ENCODE measurements at places on chromosomes 3 and 15.

DNA sequence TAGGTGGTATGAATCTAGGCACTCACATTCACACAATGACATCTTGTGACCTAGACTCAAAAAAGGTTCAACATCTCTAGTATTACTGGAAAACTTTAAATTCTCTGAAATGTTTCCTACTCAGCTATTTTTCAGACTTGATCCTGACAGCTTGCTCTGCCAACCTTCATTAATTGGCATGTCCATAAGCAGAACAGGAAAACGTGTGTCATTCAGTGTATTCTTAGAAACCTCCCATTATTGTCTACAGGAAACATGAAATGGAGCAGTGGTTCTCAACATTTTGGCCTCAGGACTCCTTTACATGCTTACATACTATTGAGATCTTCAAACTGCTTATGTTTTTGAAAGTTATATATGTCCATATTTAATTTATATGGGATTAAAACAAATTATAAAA lies 363.2 kb downstream of the NAALADL2 start:
- DNase-seq: no peak

DNA sequence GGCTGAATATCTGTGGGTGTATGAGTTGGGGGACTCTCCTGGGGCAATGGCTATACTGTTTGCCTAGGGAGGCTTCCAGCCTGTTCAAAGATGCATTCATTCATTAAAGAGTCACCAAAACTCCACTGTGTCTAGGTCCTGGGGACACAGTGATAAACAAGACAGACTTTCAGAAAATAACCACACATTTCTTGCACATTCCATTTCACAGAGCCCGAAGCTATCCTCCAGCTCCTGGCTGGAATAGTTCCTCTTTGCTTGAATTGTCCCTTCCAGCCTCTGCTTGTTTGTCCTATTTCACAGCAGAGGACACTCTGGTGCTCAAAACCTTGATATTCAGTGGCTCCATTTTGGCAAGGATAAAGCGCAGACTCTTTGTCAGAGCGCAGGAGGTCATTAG lies 61.7 kb upstream of the ITGA11 start:
- DNase-seq: no peak

- peak; percentile 67 for DNase-seq
Observed at GRCh38 chr3:196639483-196640296, at the start of gene NRROS. Gene NRROS, plus strand, starts transcription at chr3:196639694. Its CDS starts 14,846 bp downstream, at chr3:196654540.

- no peak for DNase-seq
Observed at GRCh38 chr3:125179884-125180240, 32.7 kb downstream of the SLC12A8 start.

DNA sequence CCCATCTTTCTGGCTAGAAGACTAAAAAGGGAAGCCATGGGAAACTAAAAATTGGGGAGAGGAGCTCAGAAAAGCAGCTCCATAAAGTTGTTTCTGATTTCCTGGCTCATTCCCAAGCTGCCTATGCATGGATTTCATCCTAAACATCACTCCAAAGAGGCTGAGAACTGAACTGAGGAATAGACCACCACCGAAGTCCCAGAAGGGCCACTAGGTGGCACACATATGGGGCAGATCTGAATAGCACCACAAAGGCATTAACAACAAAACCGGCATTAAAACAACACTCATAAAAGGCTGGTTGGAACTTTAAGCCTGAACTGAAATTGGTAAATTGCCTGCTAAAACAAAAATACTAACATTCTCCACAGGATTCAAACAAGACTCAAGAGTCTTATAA lies 106.3 kb downstream of the PLD1 start:
- peak; percentile 29 for DNase-seq

- no peak for DNase-seq
Observed at GRCh38 chr3:38493031-38493430, 3.1 kb upstream of the EXOG start.

DNA sequence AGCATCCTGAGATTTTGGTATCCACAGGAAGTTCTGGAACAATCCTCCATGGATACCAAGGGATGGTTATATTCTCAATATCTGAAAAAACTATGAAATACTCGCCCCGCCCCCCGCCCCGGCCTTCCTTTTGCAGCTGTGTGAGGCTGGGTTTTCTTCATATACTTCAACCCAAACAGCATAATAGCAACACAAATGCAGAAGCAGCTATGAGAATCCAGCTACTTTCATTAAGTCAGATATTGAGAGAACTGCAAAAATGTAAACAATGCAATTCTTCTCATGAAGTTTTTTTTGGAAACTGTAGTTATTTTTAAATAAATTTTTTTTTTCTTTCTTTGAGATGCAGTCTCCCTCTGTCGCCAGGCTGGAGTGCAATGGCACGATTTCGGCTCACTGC lies 10.9 kb upstream of the IDH2 start:
- no peak for DNase-seq

- no peak for DNase-seq
Observed at GRCh38 chr3:177589911-177590381, 392.7 kb upstream of the TBL1XR1 start.

GRCh38 chr3:183131186-183131725 lies 31.3 kb downstream of the LAMP3 start:
- no peak for DNase-seq

DNA sequence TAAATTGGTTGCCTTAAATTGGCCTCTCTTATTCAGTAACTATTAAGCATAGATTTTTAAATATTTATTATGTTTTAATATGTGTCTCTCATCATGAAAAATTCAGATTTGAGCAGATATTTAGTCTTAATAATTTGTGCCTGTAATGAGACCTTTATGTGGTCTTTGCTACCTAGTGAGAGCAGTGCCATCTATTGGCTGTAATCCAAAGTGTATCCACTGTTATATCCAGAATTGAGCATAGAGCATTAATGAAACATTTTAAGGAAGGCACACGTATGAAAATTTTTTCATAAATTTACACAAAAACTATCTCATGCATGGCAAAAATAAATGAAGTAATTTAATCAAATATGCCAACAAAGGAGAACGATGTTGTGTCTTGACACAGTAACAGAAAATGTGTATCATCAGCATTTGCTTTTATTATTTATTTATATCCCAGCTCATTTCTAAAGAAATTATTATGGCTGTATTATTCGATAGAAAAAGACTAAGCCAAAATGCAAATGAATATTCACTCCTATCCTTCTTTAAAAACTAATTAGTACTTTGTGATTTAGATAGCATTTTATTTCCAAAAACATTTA lies 203.5 kb downstream of the RSRC1 start:
- DNase-seq: peak; percentile 13

DNA sequence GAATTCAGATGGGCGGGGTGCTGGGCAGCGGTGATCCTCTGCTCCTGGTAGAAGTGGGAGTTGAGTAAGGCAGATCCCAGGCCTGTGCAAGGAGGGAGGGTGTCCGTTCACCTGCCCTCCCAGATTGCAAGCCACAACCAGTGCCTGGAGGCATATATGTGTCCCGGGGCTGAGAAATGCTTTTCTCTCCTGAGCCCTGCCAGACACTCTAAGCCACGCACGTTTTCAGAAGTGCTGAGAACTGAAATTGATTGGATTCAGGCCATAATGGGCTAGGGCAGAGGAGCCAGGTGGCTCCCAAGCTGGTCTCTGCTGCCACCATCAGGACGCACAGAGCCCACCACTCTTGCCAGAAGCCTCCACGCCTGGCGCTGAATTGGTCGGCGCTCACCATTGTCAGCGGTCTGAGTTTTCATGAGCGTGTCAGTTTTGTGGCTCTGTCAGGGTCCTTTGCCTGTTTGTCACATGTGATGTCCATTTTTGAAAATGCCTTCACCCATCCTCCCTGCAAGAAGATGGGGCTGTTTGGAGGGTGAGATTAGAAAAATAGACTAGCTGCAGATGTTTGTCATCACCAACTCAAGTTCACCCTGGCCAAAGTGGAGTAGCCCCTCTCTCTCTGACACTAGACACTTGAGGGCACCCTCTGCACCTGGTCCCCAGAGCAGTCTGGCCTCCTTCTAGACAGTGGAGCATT lies 15.4 kb upstream of the BFSP2 start:
- peak; percentile 3 for DNase-seq
